ENCODE measurements at places on chromosomes 12 and 14.

GRCh38 chr14:58560208-58560607 lies 77.6 kb upstream of the DACT1 start:
- peak; percentile 80 for DNase-seq

GRCh38 chr12:103269946-103270345 lies 225.8 kb downstream of the C12orf42 start:
- DNase-seq, result peak; percentile 1

GRCh38 chr14:58808828-58809227 lies 171.1 kb downstream of the DACT1 start:
- DNase-seq, result peak; percentile 43

GRCh38 chr14:74048281-74048680 lies 29.1 kb downstream of the BBOF1 start:
- peak; percentile 53 for DNase-seq

- no peak for DNase-seq
Observed at GRCh38 chr12:113070117-113070906, 13.8 kb downstream of the DTX1 start.

DNA sequence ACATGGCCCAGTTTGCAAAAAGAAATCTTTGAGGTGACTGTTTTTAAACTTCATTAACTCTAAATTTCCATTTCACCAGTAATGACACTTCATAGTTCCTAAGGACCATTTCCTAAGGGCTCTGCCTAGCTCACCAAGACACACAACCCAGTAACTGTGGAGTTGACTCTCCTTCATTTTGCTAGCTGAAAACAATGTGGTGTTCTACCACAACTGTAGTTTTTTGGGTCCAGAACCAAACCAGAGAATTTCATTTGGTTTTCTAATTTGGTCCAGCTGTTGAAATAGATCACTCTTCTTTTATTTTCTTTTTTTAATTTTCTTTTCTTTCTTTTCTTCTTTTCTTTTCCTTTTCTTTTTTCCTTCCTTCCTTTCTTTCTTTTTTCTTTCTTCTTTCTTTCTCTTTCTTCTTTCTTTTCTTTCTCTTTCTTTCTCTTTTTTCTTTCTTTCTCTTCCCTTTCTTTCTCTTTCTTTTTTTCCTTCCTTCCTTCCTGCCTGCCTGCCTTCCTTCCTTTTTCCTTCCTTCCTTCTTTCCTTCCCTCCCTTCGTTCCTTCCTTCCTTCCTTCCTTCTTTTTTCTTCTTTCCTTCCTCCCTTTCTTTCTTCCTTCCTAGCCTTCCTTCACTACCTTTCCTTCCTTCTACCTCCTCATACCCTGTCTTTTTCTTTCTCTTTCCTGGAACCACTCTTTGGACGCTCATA lies 18.5 kb upstream of the LUM start:
- no peak for DNase-seq

GRCh38 chr12:74984631-74985030 lies 225.0 kb downstream of the KCNC2 start:
- no peak for DNase-seq

DNA sequence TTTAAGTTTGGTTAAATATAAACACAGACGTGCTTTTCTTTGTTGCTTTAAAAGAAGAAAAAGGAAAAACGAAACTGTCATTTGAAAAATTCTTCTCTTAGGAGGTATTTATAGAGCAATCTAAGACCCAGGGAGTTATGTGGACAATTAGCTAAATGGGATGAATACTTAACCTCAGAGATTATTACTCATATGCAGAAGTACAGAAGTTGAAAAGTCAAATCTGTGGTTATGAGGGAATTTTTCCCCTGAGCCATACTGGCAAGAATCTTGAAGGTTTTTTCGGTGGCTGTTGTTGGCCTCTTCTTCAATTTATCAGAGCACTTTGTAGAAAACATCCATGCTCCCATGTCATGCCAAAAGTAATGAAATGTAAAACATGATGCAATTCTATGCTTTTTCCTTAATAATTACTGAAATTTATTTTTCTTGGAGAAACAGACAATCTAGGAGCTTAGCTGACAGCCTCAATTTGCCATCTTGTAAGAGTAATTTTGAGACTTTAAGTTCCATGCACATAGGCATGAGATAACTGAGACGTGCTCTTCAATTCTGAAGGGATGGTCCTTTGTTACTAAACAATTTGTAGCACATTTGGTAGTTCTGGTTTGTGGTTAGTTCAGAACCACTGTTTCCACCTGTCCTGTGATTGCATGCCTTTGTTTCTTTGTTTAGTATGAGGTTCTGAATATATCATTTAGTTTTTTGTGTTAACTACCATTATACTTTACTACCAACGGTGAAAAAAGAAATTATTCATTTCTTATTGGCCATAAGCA lies 126.6 kb downstream of the BCAT1 start:
- peak; percentile 81 for DNase-seq

GRCh38 chr14:54902143-54902520 lies 494 bp downstream of the GCH1 start:
- DNase-seq, result peak; percentile 31

DNA sequence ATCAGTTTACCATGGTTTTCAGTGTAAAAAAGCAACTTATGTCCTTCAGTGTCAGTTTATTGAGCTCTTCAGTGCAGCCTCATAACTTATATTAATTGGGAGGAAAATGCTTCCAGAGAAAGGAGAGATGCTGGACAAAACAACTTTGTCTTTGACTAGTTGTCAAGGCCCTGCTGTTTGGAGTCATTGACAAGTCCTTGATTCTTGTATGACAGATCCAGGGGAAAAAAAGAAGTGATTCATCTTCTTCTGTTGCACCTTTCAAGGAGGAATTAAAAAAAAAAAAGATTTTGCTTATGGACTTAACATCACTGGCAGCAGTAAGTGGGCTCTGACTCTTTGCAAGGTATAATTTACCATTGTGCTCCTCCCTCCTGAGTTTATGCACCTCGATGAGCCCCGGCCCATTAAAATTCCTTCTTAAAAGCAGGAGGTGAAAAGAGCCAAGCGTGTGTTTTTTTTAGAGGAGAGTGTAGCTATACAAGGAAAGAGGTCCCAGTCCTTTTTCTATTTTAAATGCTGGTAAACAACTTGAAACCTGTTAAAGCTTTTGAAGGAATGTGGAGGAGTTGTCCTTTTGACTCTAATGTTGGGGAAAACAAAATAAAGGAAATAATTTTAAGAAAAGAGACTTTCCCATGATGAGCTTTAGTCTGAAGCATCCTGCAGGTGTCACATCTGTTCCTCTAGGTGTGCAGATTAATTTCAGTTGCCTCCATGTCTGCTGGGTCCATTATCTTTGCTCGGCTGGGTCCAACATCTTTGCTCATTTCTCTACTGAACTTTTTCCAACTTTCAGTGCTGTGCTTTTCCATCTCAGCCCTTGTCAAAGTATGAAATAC lies 431.6 kb downstream of the RAD51B start:
- DNase-seq, result no peak

GRCh38 chr12:110943373-110943772 lies 23.0 kb upstream of the MYL2 start:
- DNase-seq, result no peak

DNA sequence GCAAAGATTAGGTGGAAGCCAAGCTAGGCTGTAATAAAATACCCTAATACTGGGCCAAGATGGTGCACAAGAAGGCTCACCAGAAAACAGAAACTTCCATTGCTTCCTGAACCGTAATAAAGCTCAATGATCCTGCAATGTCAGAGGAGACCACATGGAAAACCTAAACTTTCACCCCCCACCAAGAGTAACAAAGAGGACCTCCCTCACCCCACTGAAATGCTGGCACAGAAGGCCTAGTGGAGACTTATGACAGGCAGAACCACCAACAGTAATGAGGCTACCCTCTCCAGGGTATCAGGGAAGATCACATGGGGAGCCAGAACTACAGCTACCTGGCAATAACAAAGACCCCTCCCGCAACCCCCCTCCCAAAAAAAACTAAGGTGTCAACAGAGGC lies 43.1 kb downstream of the CEP83 start:
- DNase-seq, result no peak

GRCh38 chr14:100547633-100548294 lies 39.5 kb downstream of the BEGAIN start:
- DNase-seq, result peak; percentile 21

GRCh38 chr12:28870839-28871440 lies 278.1 kb upstream of the FAR2 start:
- peak; percentile 20 for DNase-seq

GRCh38 chr14:97592341-97592980 lies 795.3 kb downstream of the VRK1 start:
- DNase-seq, result no peak

DNA sequence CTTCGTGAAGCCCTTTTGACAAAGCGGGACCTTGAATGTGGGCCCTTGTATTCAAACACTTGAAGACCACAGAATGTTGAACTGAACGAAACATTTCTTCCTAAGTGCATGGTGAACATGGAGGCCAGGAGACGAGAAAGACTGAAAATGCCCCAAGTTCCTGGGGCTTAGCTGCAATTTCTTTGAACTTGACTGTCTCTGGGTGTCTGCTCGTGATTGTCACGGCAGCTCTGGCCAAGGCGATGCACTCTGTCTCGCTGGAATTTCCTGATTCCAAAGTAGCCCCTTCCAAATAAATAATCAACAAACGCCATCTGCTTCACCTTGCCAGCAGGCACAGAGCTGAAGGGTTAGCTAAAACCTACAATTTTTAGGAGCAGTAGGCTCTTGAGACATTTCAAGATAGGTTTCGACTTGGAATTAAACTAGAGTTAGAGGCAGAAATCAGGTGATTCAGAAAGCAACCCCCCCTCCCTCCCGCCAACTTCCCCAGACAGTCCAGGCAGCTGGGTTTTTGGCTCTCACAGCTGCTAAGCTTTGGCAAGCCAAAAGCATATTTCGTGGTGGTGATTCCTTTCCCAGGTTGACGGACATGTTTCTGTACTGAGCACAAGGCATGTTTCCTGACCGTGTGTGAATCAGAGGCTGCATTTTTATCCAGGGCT lies 13.5 kb upstream of the IRF2BPL start:
- DNase-seq, result peak; percentile 98

GRCh38 chr12:112841906-112842305 lies 50.4 kb downstream of the RPH3A start:
- DNase-seq, result no peak

- DNase-seq, result peak; percentile 22
Observed at GRCh38 chr14:22428700-22429291, 160.2 kb downstream of the DAD1 start.

DNA sequence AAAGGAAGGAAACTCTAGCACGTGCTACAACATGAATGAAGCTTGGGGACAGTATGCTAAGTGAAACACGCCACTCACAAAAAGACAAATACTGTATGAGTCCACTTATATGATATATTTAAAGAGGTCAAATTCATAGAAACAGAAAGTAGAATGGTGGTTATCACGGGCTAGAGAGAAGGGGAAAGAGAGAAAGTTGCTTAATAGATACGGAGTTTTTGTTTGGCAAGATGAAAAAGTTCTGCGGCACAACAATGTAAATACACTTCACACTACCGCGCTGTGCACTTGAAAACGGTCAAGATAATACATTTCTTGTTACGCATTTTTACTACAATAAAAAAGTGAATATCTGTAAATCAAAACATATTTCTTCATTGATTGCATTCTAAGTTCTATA lies 37.3 kb downstream of the FBLN5 start:
- DNase-seq, result no peak

- no peak for DNase-seq
Observed at GRCh38 chr14:106694638-106695393, 1168.4 kb downstream of the TMEM121 start.

DNA sequence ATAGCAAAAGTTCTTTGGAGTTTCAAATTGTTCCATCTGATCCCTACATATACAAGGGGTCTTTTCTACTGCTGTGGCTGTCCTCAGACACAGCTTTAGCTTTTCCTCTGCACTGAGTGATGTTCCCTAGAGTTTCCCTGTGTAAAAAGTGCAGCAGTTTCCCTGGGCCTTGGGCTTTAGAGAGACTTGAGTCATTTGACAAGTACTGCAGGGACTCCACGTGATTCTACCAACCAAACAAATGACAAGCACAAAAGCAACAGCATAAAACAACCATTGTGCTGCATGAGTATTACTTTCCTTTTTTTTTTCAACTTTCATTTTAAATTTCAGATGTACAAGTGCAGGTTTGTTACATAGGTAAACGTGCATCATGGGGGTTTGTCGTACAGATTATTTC lies 272.8 kb downstream of the PDZRN4 start:
- no peak for DNase-seq

DNA sequence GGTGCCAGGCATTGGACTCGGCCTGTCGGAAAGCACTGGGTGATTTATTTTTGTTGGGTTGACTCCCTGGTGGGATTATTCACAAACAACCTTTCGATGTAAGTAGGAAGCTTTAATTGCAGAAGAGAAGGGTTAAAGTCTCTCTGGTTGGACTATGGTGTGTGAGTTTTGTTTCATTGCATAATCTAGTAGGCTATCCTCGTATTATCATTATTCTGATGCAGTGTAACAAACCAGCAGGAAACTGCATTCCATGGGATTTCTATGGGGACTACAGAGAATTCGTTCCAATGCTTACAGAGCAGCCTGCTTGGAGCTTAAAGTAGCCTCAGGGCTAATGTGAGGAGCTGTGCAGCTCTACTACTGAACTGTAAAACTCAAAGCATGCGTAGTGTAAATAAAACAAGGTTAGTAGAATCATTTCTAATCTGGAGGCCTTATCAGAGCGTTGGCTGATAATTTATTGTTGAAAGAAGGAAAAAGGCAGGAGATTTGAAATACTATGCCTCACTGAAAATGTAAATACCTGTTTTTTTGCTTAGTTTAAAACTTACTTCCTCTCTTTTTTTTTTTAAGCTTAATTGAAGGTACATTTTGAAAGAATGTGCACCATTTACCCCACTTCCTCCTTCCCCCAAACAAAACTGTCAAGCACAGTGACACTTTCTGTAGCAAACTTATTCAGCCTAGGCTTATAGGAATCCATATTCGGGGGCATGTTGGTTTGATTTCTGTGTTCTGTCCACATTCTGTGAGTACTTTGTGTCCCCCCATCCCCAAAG lies 226.7 kb downstream of the NPAS3 start:
- DNase-seq, result no peak

DNA sequence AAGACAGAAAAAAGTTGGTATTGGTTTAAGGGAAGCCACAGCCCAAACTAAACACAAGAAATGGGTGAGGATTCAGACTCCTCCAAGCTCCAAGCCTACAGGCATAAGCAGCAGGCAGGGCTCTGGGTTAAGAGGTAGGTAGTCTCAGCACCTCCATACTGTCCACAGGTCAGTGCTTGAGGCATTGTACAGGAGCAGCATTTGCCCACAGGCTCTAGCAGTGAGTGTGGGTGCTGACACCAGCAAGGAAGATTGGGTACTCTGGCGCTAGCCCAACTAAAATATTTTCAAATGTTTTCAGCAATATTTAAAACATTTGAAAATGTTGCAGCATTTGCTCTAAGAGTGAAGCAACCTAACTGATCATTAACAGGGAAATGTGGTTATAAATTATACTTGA lies 33.1 kb downstream of the FERMT2 start:
- DNase-seq, result no peak

GRCh38 chr14:70152704-70153103 lies 36.0 kb downstream of the SLC8A3 start:
- DNase-seq, result no peak

GRCh38 chr12:116266168-116266601 lies 11.3 kb downstream of the MED13L start:
- peak; percentile 31 for DNase-seq

DNA sequence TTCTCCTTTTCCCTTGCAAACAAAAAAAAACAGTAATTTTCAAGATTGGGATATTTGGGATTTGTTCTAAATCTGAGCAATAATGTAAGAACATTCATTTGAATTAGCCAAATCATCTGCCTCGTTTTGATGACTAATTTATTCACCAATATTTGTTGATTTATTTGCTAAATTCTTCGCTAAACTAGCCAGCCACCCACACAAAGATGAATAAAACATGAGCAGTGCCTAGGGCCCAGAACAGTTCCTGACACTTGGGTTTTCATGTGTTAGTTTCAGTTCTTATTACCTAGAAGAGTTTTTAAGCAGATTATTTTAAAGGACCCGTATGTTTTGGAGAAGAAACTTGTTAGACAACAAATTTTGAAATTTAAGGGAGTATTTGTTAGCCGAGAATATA lies 1.4 kb downstream of the ETNK1 start:
- DNase-seq, result peak; percentile 46
